ENCODE measurements at places on chromosomes 2 and 18.
A peak's percentile ranks its signal among the peaks of the same experiment; 100 is the strongest.

DNA sequence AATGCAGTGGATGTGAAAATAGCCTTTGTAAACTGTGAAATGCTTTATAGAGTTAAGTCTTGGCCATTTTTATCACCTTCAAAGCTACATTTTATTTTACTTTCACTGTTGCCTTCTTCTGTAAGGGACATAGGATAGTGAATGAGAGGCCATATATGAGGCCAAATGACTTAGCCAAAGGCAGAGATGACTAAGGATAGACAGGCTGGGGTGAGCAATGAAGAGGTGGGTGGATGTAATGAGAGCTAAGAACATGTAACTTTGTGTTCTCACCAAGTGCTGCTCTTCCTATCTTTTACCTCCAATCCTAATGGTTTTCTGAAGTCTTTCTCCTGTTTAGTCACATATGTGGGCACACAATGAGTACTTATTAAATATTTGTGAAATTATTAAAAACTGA is 101.9 kb downstream of the MBD5 start:
- peak; percentile 33 for DNase-seq

DNA sequence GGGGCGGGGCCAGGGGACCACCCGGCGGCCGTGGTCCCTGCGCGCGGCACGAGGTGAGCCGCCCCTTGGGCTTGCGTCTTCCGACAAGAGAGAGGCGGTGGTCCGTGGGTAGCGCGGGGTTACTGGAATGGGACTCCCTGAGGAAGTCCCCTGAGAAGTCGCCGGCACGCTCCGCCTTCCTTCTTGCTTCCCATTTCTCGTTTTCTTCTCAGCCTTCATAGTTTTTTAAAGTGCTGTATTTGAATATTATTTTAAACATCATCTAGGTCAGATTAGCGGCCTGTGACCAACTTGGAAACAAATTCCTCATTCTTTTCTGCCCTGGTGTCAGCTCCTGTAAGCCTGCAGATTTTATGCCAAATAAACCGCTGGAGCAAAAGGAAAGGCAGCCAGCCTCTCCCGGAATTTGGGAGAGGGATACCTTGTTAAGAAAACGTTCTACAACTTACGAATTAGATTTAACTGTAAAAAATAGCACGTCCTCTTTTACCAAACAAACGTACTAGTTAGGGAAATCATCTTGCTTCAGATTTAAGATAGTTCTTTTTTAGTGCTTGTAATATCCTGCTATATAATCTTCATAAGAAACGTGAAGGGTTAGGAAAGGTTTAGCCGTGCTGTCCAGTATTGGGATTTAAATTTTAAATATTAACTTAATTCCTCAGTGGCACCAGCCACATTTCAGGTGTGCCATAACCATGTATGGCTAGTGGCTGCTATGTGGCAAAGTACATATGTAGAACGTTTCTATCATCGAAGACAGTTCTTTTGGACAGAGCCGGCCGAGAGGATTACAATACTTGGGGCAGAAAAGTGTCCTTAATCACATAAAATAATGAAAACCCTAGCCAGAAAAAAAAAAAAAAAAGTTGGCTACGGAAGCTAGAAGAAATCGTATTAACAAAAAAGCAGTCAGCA is 628 bp upstream of the PTPN2 start:
- DNase-seq: peak; percentile 97

- DNase-seq: no peak
Measured at GRCh38 chr18:70371908-70372307, 83.1 kb downstream of the SOCS6 start.

DNA sequence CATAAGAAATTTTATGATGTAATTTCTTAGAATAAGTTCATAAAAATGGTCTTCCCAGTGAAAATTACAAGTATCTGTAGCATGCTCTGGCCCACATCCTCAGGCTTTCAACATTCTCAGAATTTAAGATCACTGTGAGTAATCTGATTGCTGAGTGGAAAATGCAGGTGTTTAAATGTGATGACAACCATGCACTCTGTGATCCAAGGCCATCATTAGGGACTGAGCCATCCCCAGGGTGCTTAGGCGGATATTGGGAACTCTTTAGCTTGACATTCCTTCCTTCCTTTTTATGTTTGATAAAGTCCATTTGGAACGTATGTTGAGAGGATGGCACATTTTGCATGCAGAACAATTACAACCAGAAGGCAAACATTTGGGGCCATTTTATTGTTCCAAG is 95.5 kb downstream of the ARL4C start:
- no peak for DNase-seq

DNA sequence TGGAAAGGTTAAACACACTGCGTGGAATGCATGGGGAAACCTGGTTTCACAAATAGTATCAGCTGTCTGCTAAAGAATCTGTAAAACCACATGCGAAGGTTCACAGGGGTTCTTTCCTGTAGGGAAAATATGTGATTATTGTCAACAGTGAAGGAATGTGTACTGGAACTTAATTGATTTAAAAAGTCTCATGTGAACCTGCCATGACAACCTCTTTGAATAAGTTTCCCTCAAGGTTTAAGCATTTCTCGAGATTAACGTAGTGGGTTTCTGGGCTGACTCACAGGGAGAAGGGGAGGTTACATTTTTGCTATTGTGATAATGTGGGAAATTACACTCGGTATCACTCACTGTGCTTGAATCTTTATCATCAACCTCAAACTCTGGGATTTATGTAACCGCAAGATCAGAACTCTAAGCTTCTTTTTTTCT is 28.2 kb upstream of the IL1R1 start:
- peak; percentile 16 for DNase-seq

GRCh38 chr2:33133454-33133952 is 186.8 kb downstream of the LTBP1 start:
- DNase-seq: no peak

- no peak for DNase-seq
Measured at GRCh38 chr2:241768850-241769249, 7.8 kb upstream of the GAL3ST2 start.

DNA sequence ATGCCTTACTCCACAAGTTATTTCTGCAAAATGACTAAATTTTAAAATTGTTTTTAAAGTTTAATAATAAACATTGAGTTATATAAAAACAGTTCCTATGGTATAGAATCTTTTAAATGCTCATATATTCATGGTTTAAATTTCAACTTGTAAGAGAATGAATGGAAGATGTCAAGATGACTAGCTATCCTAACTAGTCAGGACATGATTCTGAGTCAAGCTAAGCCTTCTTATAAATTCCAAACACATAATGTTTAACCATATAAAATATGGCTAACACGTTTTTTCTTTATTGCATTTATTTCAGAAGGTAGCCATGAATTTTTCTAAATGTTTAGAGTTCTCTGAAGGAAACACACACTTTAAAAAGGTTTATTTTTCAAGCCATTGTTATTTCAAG is 320.4 kb downstream of the CBLN2 start:
- no peak for DNase-seq

GRCh38 chr2:46780411-46780800 is 135.2 kb downstream of the MCFD2 start:
- no peak for DNase-seq

- DNase-seq: peak; percentile 12
Measured at GRCh38 chr2:226139759-226140158, 659.9 kb downstream of the IRS1 start.

DNA sequence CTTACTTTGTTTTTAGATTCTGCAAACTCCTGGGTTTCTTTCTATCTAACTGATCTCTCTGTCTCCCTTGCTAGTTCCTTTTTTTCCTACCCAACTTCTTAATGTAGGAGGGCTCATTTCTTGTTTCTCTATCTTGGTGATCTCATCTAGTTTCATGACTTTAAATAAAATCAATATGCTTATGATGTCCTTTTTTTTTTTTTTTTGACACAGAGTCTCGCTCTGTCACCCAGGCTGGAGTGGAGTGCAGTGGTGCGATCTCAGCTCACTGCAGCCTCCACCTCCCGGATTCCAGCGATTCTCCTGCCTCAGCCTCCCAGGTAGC is 42.2 kb upstream of the IL1RL1 start:
- peak; percentile 75 for DNase-seq

GRCh38 chr2:27932396-27932795 is 41.9 kb downstream of the BABAM2 start:
- DNase-seq: no peak

DNA sequence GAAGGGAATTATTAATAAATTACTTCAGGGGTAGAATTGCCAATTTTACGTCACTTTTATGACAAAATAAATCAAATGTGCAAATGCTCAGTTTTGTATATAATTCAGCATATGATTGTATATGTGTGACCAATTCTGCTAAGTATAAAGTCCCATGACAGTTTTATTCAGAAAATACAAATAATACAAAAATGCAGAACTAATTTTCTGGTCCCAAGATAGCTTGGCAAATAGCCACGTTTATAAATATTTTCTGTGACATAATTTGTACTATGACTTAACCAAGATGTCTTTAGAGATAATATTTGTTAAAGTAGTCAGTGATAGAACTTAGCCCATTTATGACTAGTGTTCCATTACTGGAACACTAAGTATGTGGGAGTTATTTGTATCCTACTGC is 24.2 kb upstream of the CAB39 start:
- DNase-seq: peak; percentile 54

DNA sequence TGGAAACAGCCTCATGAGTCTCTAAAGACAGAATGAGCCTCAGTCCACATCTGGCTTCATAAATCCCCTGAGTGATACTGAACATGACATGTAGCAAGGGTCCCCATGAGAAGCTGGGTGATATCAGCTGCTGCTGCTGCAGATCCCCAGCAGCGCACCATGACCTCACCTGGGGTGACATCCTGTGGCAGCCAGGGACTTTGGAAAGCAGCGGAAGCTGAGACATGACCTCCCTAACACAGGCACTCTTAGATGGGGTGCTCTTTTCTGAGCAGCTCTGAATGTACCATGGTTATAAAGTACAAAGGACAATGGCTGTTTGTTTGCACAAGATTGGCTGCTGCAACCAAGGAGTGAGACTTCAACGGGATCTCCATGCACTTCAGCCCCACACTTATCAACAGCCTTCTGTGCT is 74.7 kb upstream of the TMEM200C start:
- no peak for DNase-seq

DNA sequence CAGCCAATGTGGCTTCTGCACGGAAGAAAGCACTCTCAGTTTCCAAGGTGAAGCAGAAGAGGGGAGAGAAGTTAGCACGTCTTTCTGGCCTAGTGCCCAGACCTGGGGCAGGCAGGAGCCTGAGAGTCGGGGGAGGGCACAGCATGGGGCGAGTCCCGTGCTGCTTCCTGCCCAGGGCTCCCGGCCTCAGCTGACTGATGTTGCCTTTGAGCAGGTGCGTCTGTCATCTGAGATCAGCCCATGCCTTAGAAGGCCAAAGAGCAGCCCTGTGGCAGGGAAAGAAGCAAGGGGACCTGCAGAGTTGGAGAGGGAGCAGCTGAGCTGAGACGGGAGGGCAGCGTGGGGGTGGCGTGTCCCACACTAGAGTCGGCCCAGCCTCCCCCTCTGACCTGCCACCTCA is 3.3 kb downstream of the KCNIP3 start:
- DNase-seq: no peak

DNA sequence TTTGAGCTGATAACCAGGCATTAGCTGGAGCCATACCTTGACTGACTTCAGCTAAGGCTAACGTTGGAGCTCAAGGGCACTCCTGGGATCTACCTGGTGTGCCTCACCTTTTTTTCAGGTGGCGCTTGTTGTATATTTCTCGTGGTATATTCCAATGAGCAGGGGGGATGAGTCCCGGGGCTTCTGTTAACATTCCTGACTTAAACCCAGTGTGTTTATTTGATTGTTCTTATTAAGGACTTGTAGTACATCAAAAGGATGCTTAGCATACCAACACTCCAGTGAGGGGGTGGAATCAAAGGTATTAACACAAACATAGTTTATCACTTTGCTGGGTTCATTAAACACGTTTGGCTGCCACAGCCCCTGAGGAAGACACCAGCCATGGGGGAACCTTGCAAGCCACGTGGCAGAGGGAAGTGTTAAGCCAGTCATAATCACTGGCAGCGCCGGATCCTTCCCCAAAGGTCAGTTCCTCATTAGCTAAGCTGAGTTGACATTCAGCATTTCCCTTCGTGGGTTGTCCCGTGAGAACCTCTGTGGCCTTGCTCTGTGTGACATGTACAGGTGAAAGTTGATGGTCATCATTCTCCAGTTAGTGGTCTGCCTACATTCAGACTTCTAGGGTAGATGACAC is 119.5 kb upstream of the MCFD2 start:
- peak; percentile 88 for DNase-seq

- no peak for DNase-seq
Measured at GRCh38 chr18:46372670-46373069, 268.5 kb downstream of the HAUS1 start.

GRCh38 chr18:55786651-55787272 is 198.8 kb upstream of the TCF4 start:
- DNase-seq: no peak

GRCh38 chr18:47606526-47606925 is 323.9 kb downstream of the SMAD2 start:
- no peak for DNase-seq

- peak; percentile 29 for DNase-seq
Measured at GRCh38 chr2:217968023-217968422, 34.8 kb downstream of the TNS1 start.

- DNase-seq: peak; percentile 95
Measured at GRCh38 chr18:3604498-3605408, 154.8 kb downstream of the TGIF1 start.

DNA sequence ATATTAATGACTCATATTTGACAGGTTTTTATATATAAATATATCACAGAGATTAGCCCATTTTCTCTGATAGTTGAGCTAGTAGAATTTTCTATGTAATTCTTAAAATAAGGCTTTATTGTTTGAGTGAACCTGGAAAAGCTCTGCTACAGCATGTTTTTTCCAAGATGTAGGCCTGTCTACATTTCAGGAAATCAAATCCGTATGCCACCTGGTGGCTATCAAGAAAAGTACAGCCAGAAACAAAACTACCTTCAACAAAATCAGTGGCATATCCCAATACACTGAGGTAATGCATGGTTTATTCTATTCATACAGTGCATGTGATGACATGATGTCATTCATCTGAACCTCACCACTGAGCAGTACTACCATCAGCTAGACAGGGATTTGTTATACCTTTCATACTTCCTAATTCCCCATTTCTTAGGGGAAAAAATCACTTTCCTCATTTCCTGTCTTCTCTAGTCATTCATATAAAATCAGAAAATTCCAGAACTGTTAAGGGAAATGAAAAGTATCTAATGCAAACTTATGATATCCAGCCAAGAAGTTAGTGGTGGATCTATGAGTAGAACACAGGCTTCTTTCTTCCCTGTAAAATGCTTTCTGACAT is 310.4 kb upstream of the SYT4 start:
- peak; percentile 29 for DNase-seq

DNA sequence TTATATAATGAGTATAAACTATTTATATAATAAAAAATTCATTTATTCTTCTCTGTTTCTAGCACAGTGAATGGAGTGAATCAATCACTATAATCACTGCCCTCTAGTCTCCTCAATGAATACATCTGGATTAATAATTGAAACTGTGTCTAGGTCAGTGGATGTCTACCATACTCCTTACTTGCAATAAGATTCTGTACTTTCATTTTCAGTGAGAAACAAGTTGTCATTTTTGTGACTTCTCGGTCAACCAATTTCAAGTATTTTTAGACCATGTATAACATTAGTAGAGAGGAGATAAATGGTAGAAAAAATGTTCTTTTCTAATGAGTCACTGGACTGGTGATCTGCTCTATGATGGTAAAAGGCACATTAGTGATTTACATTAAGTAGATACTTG is 799.6 kb upstream of the CHAC2 start:
- DNase-seq: no peak

All from suppressor macrophage treated with lipopolysaccharide for 4 hours (primary cell).